NCI-H1417 treated with DMSO at 0.1 percent for 48 hours (cell line): ENCODE measurements at places on chromosomes 16 and 17.

GRCh38 chr17:7849130-7849750 is 5.6 kb upstream of the TMEM88 start:
- no peak for DNase-seq

DNA sequence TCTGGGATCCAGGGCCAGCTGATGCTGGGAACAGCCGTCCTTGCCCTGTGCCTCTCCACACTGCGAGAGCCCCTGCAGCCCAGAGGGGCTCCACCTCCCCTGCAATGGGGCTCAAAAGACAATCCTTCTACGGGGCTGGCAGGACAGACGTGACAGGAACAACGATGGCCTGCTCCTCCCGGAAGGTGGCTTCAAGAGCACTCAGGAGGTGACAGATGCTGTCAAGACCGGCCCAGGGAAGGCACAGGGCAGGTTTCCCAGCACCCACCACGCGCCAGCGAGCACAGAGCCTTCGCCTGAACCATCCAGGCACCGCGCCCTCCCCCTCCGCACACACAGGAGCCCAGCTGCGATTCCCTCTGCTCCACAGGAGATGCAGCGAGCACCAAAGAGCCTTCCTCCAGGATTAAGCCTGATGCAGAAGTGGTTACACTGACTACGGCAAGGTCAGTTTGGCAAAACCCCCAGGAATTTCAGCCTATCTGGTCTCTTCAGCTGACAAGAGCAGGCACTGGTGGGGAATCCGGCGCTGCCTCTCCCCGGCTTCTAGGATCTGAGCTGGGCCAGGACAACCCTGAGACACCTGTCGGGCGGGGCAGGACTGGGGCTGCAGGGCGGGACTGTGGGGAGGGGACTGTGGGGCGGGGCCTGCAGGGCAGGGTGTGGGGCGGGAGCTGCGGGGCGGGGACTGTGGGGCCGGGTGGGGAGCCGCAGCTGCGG is 103.4 kb downstream of the ZNF778 start:
- DNase-seq: no peak

DNA sequence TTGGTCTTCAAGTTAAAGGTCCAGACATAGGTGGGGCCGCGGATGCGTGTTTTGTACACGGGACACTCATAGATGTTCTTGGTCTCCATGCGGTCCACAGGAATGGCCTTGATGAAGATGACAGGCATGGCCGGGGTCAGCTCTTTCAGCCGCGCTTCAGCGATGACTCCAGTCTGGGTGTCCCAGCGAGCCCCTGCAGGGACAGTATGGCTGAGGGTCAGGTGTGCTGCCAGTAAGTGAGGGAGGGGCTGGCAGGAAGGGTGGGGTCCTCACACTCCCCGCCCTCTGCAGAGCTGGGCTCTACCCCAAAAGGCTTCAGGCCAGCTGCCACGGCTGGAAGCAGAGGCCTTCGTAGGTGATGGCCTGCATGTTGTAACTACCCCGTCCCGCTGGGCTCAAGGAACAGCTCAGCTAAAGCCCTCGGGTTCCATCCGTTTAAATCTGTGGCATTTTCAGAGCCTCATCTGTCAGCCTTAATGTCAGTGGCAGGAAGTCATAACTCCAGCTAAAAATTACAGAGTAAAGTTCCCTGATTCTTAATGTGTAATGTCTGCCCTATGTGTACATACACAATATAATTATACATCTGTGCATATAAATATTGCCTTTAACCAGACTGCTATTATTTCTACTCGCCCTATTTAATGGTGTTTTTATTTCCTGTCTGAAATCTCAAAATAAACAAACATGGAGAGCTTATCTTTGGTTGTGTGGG is 45.7 kb downstream of the PGS1 start:
- no peak for DNase-seq

DNA sequence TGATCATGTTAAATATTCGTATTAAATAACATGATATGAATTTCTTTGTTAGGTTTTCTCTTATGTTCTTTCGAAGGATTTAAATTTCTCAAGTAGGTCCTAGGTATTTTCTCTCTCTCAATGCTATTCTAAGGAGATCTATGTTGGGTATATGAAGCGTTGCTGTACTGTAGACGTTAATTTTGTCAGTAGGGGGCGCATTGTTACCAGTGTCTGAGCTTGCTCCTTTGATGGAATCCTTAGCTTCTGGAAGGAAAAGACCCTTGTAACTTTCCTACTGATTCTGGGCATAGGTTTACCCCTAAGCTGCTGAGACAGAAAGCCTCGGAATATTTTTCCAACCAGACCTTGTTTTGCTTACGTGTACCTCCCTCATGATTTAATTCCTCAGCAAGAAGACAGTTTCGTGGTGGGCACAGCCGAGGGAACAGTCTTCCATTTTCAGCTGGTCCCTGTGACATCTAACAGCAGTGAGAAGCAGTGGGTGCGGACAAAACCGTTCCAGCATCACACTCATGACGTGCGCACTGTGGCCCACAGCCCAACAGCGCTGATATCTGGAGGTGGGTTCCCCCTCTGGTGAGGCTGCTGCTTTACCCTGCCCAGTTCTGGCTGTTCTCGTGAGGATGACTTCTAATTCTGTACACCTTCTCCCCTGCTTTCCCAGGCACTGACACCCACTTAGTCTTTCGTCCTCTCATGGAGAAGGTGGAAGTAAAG is 17.9 kb downstream of the UTP4 start:
- DNase-seq: peak; percentile 15

DNA sequence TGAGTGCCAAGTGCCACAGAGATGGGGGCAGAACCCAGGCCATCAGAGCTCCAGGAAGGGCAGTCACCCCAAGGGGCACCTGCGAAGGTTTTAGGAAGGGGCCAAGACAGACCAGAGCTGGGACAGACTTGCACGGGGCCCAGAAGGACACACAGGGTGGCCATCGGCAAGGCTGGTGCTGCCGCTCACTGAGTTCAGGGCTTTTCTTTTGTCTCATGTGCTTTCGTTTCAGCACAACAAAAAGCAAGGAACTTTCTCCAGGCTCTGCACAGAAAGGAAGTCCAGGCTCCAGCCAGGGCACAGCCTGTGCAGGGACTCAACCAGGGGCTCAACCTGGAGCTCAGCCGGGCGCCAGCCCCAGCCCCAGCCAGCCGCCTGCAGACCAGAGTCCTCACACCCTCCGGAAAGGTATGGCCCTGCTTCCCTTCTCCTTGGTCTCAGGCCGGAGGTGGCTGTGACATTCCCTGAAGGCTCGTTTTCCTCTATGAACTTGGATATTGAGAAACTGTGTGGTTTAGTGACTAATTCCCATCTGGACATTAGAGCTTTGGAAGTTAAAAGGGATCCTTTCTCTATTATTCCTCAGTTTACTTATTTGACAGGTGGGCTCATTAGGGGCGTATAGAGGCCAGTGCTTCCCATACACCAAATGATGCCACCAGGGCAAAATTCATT is 37.9 kb downstream of the ELAC2 start:
- DNase-seq: no peak

DNA sequence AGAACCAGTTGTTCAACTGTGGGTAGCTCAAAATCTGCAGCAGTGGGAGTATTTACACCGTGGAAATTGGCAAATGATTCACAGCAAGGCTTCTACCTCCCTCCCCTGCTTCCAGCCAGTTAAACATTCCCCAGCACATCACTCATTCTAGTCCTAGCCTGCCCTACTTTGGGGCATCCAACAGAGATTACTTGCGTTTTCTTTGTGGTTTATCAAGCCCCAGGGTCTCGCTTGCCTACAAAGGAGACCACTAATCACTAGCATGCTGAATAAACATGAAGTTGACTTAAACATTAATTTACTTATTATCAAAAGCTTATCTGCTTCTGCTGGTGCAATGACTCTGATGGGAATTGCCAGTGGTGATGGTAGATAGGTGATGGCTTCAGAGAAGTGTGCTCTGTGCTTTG is 94.5 kb downstream of the MARF1 start:
- DNase-seq: no peak

GRCh38 chr16:72739577-72739976 is 308.4 kb downstream of the ZFHX3 start:
- no peak for DNase-seq

DNA sequence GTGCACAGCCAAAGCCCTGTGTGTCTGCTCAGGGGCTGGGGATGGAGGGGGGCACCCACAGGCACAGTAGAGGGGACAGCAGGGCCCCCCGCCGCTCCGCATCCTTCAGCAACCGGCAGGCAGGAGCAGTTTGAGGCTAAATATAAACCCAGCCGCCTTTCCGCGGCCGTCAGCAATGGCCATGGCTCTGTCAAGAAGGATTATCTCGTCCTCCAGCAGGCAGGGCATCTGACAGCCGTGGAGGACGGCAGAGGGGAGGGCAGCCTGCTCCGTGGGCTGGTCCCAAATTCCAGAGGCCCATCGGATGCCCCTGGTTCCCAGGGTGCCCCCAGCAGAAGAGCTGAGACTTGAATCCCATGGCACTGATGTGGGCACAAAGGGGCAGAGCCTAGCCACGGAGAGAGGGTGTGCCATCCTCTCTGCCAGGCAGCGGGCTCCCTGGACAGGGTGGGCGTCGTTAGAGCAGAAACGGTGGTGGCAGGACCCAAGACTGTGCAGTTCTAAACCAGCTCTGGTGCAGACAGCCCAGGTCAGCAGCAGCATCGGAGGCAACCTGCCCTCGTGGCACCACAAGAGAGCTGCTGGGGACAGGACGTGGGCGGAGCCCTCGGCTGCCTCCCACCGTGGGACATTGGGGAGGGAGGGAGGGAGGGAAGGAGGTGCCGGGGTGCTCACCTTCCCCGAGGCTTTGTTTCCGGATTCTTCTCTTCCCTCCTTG is 198.8 kb upstream of the CIBAR2 start:
- no peak for DNase-seq

- no peak for DNase-seq
Observed at GRCh38 chr17:43846963-43847371, at the start of gene CD300LG. Gene CD300LG, plus strand, starts transcription at chr17:43847176. Its CDS starts 41 bp downstream, at chr17:43847217.

DNA sequence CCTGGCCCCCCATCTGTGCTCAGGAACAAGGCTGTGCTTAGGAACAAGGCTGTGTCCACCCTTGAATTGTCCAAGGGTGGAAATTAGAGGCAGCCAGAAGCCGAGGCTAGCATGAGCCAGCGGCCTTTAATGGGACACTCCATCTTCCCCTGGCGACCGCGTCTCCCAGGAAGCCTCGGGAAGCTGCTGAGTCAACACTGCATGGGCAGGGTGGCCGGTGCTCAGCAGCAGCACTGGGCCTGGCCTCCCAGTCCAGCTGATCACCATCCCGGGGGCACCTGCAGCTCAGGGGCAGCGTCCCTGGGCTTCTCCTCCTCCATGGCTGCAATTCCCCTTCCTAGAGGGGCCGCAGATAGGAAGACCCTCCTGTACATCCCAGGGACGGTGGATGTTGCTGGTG is 180.8 kb downstream of the ENGASE start:
- DNase-seq: no peak

DNA sequence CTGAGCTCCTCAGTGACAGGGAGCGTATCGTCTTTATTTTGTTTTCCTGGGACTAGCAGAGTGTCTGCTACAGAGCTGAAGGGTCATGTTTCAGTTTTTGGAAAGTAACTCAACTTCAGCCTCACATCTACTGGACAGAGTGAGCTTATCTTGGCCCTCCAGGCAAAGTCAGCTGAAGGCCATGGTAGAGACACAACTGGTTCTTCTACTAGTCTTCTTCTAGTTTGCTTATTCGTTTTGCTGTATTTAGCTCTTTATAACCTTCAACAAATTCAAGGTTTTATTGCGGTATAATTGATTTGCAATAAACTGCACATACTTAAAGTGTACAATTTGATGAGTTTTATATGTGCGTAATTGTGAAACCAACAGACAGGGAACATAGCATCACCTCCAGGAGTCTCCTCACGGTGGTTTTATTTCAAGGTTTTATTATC is 6.1 kb upstream of the PRKCA start:
- no peak for DNase-seq

- DNase-seq: no peak
Observed at GRCh38 chr17:35046740-35047283, 16.7 kb downstream of the RFFL start.

DNA sequence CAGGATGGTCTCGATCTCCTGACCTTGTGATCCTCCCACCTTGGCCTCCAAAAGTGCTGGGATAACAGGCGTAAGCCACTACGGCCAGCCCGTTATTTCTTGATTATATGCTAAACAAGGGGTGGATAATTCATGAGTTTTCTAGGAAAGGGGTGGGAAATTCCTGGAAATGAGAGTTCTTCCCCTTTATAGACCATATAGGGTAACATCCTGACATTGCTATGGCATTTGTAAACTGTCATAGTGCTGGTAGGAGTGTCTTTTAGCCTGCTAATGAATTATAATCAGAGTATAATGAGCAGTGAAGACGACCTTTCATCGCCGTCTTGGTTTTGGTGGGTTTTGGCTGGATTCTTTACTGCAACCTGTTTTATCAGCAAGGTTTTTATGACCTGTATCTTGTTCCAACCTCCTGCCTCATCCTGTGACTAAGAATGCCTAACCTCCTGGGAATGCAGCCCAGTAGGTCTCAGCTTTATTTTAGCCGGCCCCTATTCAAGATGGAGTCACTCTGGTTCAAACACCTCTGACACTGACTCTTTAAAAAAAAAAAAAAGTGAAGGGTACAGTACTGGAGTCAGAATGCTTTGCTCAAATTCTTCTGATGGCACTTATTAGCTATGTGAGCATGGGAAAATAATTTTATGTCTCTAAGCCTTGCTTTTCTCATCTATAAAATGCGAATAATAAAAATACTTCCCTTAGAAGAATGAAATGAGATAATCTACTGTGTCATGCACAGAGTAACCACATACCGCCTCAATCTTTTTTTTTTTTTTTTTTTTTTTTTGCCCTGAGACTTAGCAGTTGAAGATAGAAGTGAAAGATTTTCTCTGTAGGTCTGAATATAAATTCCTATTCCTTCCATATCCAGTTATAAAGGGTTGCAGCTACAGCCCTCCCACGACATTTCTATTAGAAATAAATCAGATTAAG is 5.1 kb upstream of the CALCOCO2 start:
- DNase-seq: no peak

GRCh38 chr17:2892305-2892971 is 96.2 kb downstream of the RAP1GAP2 start:
- DNase-seq: no peak

DNA sequence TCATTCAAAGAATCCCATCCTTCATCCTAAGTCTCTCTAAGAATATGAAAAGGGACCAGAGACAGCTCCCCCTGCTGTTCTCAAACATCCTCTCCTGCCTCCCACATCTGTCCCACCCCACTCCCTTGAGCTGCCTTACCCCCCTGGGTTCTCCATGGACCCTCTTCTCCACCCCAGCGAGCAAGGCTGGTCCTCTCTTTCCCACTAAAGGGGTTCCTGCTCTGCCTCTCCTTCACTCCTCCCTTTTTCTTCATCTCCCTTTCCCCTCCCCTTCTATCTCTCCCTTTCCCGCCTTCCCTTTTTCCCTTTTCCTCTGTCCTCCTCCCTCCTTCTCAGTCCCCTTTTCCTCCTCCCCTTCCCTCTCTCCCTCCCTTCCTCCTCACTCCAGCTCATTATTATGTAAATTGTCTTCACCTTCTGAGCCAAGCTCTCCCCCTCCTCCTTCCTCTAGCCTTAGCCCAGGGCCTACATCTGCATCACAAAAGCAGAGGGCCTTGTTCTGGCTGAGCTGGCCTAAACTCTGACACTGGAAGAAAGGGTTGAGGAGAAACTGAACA is 90.0 kb downstream of the GNAO1 start:
- DNase-seq: no peak

DNA sequence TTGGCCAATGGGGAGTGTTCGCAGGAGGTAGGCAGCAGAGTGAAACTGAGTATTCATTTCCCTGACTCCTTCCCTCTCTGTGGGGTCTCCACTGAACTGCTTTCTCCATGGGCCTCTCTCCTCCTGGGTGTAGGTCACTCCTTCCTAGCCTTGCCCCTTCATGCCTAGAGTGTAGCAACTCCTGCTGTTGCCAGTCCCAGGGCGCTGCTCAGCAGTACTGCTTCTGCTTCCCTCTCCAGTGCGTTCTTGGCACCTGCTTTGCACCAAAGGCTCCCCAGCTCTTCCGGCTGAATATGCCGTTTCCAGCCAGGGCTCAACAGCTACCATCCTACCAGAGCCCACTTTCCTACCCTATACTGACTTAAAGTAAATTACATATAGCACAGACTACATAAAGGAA is 92.2 kb downstream of the MAF start:
- DNase-seq: no peak
